Right cardiac atrium (tissue), 5 donors: ENCODE measurements at places on chromosomes 11 and 22. TPM values are rescaled to one million over a fixed set of nuclear protein-coding genes. Genes with fewer than 3 reads are reported as not detected.

Gene FBXO7
- 49.1 TPM for total RNA-seq

Gene CATSPER1
- total RNA-seq, result not detected

Gene P2RX3
- total RNA-seq, result not detected

Gene CD248
- 21.1 TPM for total RNA-seq

Gene APOBEC3H
- not detected for total RNA-seq

Gene TMPRSS5
- 0.17 TPM for total RNA-seq

Gene IGSF9B
- total RNA-seq, result 55.4 TPM

Gene KIF18A
- total RNA-seq, result 0.11 TPM

Gene TPBGL
- not detected for total RNA-seq

DNA sequence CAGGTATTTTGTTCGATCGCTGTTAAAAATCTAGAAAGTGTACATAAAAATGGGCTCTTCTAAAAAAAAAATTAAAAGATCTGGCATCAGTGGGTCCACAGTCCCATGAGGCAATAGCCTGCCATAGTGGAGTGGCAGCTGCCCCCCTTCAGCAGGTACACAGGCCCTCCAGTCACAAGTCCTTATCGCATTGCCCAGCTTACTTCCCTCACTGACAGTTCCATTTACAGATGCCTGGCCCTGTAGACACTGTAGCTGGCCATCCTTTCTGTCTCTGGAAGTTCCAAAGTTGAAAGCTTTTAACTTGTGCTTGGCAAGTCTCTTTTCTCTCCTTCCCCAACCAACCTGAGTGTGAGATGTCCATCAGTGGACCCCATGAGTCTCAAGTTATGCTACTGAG lies 11.4 kb downstream of the ZNRF3 start:
- no peak for DNase-seq

DNA sequence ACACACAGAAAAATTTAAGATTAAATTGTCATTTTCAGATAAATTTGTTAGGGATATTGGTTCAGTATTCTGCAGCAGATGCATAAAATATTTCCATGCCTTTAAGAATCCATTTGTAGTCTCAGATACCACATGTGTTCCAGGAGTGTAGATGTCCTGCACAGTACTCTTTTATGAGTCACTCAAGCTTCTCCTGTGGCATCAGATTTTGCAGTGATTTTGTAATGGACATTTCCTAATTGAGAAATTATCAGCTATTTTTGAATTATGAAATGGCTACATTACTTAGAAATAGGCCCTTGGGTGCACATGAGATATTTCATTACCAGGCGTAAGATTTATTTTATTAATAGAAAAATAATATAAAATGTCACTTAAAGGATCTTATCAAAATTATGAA lies 18.9 kb downstream of the MMP3 start:
- DNase-seq, result no peak

DNA sequence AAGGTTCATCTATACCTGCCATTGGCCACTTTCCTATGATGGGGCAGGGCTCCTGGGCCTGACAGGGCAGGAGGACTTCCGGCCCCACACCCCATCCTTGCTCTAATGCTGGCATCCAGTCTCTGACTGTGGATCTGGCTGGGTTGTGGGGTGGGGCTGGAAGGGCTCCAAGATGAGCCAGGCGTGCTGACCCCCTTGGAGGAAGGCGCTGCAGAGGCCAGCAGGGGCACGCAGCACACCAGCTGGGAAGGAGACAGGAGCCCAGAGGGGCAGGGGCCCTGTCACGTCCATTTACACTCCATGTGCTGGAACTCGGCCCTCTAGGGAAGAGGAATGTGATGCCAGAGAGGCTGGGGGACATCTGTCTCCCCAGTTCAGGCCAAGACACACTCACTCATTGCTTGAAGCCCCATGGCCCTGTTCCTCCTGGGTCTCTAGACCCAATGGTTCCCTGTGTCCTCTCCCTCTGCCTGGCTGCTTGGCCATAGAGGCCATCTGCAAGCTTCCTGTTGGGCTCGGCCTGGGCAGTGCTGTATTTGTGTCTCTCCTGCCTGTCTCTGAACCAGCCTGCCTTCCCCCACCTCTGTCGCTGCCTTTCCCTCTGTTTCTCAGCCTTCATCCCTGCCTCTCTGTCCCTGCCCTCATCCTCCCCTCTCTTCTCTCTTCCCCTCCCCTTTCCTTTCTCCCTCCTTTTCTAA lies 67.5 kb upstream of the NECTIN1 start:
- DNase-seq, result no peak

GRCh38 chr11:122803716-122804115 lies 34.6 kb upstream of the CRTAM start:
- DNase-seq, result no peak

DNA sequence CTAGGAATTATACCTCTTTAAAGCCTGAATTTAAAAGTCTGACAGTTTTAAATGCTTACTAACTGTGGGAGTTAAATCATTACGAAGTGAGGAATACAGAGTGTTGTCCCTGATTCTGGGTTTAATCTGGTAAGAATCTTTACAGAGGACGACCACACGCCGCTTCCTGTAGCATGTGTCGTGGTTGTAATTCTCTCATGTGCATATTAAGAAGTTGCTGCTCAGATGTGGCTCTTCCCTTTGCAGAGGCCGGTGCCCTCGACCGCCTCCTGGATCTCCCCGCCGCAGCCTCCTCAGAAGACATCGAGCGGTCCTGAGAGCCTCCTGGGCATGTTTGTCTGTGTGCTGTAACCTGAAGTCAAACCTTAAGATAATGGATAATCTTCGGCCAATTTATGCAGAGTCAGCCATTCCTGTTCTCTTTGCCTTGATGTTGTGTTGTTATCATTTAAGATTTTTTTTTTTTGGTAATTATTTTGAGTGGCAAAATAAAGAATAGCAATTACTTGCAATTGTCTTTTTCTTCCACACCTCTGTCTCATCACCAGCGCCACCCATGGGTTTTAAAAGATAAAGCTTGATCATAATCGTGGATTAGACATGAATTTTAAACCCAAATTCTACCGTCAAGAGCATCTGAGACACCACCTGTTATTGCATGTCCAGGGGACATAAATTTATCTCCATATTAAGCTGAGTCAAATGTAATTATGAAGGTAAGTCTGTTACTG lies 6.5 kb downstream of the GAL start:
- DNase-seq, result no peak

DNA sequence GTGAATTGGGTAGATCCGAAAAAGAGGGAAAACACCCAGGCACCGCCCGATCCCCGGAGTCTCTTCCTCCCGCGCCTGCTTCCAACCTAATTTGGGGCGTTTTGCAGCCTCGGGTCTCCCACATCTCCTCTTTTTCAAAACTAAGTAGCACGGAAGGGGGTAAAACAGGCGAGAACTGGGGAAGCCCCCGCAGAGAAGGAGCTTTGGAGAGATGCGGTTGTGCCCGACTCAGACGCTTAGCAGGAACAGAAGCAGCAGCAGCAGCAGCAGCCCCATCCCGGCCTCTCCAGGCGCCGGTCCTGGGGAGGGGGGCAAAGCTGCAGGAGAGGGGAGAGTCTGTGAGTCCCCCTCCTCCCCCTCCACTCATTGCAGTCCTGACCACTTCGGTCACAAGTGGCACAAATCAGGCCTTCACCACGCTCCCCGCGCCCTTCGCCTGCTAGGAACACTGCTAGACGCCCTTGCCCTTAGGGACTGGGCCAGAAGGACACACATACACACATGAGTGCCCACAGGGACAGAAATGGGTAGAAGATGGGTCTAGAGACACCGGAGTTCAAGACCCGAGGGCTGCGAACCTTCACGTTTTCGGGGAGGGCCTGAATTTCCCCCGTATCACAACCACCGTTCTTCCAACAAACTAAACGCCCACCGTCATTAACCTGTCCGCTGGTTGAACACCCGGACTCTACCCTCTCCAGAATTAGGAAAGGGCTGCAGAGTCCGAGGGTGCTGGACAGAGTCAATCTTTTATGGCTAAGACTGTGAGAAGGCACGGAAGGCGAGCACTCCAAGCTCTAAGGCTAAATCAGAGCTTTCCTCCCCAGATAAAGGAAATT lies 98.3 kb upstream of the HSD17B12 start:
- DNase-seq, result no peak

DNA sequence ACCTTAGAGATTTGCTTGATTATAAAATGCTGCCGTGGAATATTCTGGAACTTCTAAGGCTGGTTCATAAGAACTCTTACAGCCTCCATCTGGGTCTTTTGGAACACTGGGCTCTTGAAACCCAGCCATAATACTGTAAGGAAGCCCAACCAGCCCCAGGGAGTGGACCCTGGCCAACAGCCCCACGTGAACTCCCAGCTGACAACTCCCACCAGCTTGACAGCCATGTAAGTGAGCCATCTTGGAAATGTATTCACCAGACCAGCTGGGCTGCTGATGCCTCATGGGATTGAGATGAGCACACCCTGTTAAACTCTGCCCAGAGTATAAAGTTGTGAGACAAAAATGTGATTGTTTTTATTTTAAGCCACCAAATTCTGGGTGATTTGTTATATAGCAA lies 378.7 kb upstream of the RAG2 start:
- peak; percentile 72 for DNase-seq

- no peak for DNase-seq
Measured at GRCh38 chr22:47854251-47854650, 1091.8 kb downstream of the TBC1D22A start.

DNA sequence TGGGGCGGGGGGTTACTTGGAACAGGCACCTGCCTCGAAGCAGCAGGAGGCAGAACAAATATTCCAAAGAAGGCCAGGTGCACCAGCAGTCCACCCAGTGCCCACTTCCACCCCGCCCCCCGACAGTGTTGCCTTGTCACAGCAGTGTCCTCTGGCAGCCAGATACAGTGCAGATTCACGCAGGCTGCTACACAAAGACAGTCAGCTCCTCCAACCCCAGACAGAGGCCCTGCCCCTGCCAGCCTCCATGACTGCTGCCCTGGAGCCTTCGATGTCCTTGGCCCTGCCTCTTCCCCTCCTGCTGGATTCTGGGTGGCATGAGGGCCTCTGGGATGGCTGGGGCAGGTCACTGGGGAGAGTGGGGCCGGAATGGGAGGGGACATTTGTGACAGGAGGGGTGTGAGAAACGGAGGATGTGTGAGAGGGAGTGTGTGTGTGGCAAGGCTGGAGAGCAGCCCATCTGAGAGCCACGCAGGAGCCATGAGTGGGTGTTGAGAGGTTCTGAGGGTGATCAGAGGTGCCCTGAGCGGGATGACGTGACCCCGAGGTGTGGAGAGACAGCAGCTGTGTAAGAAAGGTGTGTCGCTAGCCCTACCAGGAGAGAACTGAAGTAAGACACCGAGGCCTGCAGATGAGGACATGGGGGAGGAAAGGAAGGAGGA lies 173.7 kb downstream of the CEP164 start:
- DNase-seq, result no peak

GRCh38 chr11:130839981-130840666 lies 76.2 kb downstream of the SNX19 start:
- no peak for DNase-seq

DNA sequence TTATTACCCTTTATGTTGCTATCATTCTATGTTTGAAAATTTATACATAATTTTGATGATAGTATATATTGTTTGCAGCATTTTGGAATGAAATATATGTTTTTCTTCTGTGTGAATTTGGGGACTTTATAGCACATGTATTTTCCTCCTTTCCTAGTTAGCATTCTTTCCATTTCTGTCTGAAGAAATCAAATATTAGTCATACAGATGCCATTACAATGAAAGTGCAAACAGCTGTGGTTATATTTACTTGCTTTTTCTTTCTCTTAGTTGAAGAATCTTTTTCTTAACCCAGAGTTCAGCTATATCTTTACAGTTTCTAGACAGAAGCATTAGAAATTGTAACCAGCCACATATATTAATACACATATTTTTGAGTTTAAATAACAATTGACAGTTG lies 753.1 kb upstream of the ARHGAP42 start:
- no peak for DNase-seq

GRCh38 chr11:92440701-92441442 lies 216.3 kb downstream of the FAT3 start:
- no peak for DNase-seq

GRCh38 chr11:122153746-122154145 lies 37.7 kb upstream of the BLID start:
- DNase-seq, result no peak

DNA sequence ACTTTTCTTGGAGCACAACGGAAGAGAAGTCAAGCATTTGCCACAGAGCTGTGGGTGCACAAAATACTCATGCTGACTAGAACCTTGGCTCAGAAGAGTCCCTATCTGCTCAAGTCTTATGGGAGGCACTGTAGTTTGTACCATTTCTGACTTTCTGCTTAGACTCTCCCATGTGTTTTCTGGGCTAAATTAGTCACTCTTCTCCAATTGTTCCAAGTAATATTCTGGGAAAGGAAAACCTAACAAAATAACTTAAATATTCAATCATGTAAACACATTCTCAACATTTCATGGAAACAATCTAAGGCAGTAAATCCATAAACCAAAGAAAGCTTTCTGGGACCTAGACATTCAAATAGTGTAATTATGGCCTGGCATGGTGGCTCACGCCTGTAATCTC lies 220.7 kb downstream of the SWAP70 start:
- DNase-seq, result no peak

- DNase-seq, result no peak
Measured at GRCh38 chr11:110891411-110891810, 179.2 kb upstream of the ARHGAP20 start.

GRCh38 chr11:83785942-83786341 lies 499.8 kb upstream of the CCDC90B start:
- DNase-seq, result no peak

GRCh38 chr11:61091373-61092279 lies 10.7 kb upstream of the CD5 start:
- DNase-seq, result no peak

- DNase-seq, result no peak
Measured at GRCh38 chr22:44014241-44014640, 9.9 kb upstream of the PARVB start.

GRCh38 chr11:70467201-70468085 lies 69.1 kb downstream of the CTTN start:
- peak; percentile 76 for DNase-seq

DNA sequence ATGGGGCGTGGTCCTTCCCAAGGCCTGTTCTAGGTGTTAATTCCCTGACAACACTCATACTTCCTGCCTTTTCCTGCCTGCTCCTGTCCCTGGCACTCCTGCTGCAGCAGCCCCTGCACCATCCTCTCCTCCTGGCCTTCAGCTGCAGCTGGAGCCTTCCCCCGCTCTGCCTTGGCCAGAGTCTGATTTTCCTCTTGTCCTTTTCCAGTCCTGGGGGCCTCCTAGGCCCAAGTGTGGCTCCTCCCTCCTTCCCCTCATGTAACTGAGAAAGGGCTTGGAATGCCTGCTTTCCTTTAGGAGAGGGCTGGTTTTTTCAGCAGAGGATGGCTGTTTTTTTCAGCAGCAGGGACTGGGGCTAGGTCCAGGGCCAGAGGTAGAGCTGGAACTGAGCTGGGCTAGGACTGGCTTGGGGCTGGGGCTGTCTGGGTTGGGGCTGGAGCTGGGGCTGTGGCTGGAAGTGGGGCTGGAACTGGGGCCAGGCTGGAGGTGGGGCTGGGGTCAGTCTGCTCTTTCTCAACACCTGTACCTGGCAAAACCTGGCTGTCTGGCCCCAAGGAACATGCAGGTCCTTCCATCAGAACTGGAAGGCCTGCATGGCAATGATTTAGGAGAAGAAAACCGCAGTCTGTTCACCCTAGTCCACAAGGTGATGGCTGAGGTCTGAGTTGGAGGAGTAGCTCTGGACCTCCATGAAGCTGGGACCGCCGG lies 23.6 kb downstream of the ZC3H7B start:
- DNase-seq, result peak; percentile 24
